ENCODE measurements at places on chromosomes 1 and 21. TPM values are rescaled to one million over a fixed set of nuclear protein-coding genes. Genes with fewer than 3 reads are reported as not detected.

JUN gene
- 1,878 TPM for total RNA-seq

FMO3 gene
- total RNA-seq = not detected

APOBEC4 gene
- not detected for total RNA-seq

CTSS gene
- total RNA-seq = 139 TPM

RPE65 gene
- total RNA-seq = not detected

DNAI4 gene
- total RNA-seq = 7.2 TPM

TTC4 gene
- 9.7 TPM for total RNA-seq

DLGAP3 gene
- 0.55 TPM for total RNA-seq

KRTAP19-1 gene
- not detected for total RNA-seq

PTGS2 gene
- 6.4 TPM for total RNA-seq

OR10J1 gene
- not detected for total RNA-seq

OR6K3 gene
- total RNA-seq = not detected

ADCY10 gene
- total RNA-seq = 1.4 TPM

CELA2A gene
- total RNA-seq = not detected

FCGR1A gene
- total RNA-seq = not detected

LYPD8 gene
- not detected for total RNA-seq

UBE4B gene
- total RNA-seq = 34.3 TPM

CYP4B1 gene
- 3.2 TPM for total RNA-seq

ARHGEF19 gene
- 9.3 TPM for total RNA-seq

TEDDM1 gene
- not detected for total RNA-seq

CCDC181 gene
- total RNA-seq = not detected

REN gene
- not detected for total RNA-seq

TAS1R1 gene
- total RNA-seq = not detected

NCAM2 gene
- not detected for total RNA-seq

FMN2 gene
- total RNA-seq = not detected

TSPAN1 gene
- not detected for total RNA-seq

SPRR5 gene
- not detected for total RNA-seq

LAD1 gene
- total RNA-seq = not detected

CHIA gene
- not detected for total RNA-seq

PLA2G2D gene
- total RNA-seq = not detected

SERPINC1 gene
- not detected for total RNA-seq

ENSA gene
- 173 TPM for total RNA-seq

TESK2 gene
- total RNA-seq = 6.5 TPM

LYST gene
- total RNA-seq = 29.6 TPM

FCRL1 gene
- 1.0 TPM for total RNA-seq

CELA2B gene
- total RNA-seq = not detected

FAAP20 gene
- 48.6 TPM for total RNA-seq

TLR5 gene
- total RNA-seq = 2.6 TPM

KIF14 gene
- total RNA-seq = 0.08 TPM

ADAMTS1 gene
- not detected for total RNA-seq

KCNK2 gene
- not detected for total RNA-seq

NIBAN1 gene
- 65.7 TPM for total RNA-seq

RGS1 gene
- total RNA-seq = 387 TPM

ATP1A4 gene
- total RNA-seq = 0.27 TPM

HUNK gene
- total RNA-seq = 1.3 TPM

OR2L5 gene
- total RNA-seq = not detected

SPRR4 gene
- total RNA-seq = not detected
